ENCODE measurements at places on chromosomes 1 and 21.

- no peak for DNase-seq
Observed at GRCh38 chr1:232166942-232167341, 463.0 kb downstream of the SIPA1L2 start.

GRCh38 chr1:228410015-228410414 is 3.4 kb upstream of the TRIM11 start:
- no peak for DNase-seq

DNA sequence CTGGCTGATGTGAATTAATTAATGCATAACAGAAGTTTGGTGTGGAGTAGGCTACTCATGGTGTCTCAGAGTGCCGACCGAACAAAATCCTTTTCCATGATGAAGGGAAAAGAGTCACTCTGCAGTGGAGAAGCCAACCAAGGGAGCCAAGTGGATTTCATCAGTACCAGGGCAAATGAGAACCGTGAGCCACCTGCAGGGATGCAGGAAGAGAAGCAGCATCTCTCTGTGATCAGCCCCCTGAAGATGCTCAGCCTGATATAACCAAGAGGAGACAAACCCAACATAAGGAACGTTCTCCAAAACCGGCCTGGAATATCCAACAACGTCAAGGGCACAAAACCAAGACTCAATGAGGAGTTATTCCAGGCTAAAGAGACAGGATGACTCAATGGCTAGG is 13.4 kb upstream of the LAPTM5 start:
- no peak for DNase-seq

- DNase-seq = no peak
Observed at GRCh38 chr1:212234431-212235395, 50.5 kb upstream of the PPP2R5A start.

DNA sequence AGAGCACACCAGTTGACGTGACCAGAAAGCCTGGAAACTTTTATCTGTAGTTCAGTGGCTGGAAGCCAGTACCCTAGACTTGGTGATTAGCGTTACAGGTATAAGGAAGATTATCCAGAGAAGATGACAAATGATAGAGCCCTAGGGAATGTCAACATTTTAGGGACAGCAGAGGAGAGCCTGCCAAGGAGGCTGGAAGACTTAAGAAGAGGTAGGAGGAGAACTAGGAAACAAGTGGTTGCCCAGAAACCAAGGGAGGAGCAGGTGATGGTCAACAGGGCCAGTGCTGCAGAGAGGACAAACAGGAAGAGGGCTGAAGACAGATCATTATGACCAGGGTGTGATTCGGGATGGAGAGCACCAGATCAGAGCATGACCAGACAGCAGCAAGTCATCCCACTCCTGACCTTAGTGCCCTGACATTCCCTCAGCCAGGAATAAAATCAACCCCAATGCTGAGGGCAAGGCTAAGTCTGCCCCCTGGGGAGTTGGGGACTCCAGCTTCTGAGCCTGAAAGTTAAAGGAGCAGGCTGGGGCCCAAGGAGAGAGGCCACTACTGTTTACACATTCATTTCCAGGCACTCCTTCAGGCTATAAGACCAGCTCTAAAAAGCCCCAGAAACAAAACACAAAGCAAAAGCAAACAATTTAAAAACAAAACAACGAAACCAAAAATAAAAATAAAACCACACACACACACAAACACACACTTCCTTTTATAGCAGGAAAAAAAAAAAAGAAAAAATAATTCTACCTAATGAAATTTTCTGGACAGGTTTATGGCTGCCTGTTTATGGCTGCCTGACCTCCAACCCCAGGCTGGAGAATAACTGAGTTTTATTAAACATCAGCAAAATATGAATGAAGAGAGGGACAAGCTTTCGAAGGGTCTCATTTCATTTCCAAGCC is 48.6 kb upstream of the LRRC52 start:
- no peak for DNase-seq
